ENCODE measurements at places on chromosomes 6 and 20.

DNA sequence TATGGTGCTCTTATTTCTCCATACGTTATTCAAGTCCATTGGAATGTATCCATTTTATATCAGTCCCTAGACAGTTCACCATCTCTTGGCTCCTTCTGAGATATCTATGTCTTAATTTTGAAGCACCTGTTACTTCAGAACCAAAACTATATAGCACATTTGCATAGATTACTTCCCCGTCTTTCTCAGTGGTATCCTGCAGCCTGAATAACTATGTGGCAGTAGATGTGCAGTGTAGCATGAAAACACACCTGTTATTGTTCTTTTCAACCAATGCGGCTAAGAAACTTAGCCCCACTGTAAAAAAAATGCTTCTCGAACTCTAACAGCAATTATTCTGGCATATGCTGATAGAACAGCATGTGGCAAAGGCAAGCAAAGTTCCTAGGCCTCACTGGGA is 1184.4 kb upstream of the ADGRB3 start:
- no peak for DNase-seq

- DNase-seq = no peak
These were observed 9.0 kb upstream of the OVOL2 start for GRCh38 chr20:18066421-18067333.

GRCh38 chr20:3901028-3901705 is 12.0 kb downstream of the PANK2 start:
- no peak for DNase-seq

- DNase-seq = no peak
These were observed 89.5 kb downstream of the ZFP64 start for GRCh38 chr20:52102126-52102525.

DNA sequence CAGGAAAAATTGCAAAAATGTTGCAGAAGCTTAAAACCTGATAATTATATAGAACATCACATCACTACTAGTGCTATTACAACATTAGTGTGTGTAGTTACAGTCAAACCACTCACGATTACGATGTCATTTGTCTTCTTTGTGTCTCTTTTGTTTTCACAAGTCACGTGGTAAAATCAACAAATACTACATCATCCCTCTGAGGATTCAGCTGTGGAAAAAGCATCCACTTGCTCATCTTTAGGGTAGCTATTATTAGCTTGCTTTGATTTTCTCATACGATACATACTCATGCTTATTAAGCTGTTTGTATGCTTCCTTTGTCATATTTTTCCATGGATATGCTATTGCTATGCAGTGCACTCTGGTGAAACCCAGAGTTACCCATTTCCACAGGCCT is 22.2 kb upstream of the ATXN1 start:
- DNase-seq = no peak

DNA sequence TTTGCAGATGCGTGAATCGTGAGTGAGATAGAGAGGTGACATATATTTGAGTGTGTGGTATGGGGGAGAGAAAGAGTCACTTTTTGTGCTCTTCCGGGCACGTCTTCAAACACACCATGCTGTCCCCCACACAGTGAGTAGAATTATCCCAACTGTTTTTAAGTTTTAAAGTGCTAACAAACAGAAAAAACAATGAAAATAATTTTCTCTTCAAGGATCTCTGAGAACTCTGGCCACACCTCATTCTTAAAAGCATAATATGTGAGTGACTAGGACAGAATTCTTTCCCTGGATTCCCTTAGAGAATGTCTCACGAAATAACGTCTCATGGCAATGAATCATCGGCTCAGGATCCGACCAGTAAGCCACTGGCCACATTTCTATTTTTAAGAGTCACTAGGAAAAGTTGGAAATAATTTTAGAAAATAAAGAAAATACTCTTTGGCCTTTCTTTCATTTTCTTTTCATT is 235.7 kb upstream of the ZNF217 start:
- no peak for DNase-seq

DNA sequence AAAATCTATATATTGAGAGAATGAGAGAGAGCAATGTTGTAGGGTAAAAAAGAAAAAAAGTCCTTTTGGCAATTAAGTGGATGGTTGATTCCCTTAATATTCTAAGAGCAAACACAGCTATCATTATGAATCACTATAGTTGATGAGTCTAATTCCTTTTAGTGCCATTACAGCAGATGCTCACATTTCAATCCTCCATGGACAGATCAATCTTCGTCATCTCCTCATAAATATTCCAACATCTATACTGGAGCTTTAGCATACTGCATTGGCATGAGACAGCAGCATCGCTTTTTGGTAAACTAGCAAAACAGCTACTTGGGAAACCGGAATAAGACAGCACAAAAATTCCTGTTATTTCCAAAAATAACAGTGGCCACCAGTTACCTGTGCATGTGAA is 796.7 kb downstream of the QKI start:
- no peak for DNase-seq

DNA sequence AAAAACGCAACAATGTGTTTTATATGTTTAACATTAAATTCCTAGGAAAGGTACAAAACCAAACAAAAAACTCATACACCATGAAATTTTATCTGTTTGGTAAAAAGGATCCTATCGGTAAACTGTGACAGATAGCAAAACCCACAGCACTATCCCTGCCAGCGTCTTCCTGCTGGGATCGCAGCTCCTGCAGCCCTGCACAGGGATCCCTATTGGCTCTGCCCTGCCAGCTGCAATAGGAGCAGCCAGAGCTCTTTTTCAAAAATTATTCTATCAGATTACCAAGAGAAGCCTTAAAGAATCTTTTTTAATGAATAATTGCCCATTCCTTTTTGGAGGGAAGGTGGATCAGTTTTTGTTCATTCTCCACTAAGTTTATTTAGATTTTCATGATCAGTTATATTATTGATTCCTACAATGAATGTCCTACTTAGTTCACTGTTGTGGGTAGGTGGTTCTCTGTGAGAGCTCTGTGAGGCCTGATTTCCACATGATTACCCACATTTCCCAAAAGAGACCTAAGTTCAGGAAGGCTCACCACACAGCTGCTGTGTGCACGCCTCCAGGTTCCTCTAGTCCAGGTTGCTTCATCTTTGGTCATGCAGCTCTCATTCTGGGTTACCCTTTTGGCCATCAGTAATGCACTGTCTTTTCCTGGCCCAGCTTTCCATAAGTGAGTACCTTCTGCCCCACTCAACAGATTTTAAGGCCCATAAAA is 293.8 kb downstream of the FRK start:
- no peak for DNase-seq

GRCh38 chr20:40471261-40471629 is 217.8 kb downstream of the MAFB start:
- no peak for DNase-seq

- no peak for DNase-seq
These were observed 2.0 kb upstream of the PNPLA1 start for GRCh38 chr6:36267731-36268477.

DNA sequence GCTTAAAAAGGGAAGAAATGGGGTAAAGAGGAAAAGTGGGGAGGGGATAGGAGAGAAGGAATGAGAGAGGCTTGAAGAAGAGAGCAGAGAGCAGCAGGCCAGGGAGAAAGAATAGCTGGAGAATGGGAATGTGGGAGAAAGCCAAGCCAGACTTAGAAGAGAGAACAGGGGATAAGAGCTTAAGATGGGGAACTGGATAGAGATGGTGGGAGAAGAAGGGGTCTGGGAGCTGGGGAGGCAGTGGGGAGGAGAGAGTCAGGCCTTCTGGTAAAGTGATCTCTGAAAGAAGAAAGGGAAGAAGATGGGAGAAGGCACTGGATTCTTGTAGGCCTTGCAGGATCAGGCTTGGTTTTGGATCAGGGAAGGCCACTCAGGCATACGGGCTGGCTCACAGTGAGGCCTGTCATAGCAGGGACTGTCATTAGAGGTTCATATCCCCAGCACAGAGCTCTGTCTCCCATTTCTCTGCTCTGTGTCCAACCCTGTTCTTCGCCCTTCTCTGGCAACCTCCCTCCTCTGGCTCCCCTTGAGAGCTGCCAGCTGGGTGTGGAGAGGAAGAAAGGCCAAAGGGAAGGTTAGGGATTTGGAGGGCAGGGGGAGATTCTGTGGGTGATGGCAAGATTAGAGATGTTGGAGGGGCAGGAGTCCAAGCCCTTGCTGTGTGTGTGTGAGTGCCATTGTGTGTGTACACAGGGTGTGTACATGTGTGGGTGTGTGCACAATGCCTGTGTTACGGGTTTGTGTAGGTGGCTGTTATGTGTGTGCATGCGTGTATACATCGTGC is 9.3 kb downstream of the SYNGAP1 start:
- no peak for DNase-seq

GRCh38 chr20:10673842-10674683 is at the start of gene JAG1:
Gene JAG1 (minus strand): TSS chr20:10673999. CDS start chr20:10673530, 469 bp downstream.
- DNase-seq = peak; percentile 32

DNA sequence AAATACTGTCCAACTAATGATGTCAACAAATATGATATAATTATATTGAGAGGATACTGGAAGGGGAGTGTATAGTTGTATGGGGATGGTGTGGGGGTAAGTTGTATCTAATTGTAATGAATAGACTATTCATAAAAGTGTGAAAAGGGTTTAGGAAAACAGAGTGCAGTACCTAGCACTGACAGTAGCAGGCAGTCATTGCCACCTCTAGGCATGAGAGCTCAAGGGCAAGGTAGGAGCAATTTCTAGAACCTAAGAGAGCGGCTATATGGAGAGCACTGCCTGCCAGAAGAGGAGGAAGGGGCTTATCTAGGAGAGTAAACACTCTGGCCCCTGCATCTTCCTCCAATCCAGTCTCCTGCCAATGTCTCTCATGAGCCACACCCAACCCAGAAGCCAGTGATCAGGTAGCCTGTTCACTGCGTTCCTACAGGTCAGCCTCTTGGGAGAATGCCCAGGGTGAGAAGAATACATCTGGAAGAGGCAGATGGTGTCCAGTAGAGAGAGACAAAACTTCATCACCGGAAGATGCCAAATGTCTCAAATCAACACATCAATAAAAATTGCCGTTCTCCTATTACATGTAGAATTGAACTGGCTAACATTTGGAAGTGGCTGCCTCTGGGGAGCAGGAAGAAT is 200.0 kb downstream of the LY86 start:
- no peak for DNase-seq

DNA sequence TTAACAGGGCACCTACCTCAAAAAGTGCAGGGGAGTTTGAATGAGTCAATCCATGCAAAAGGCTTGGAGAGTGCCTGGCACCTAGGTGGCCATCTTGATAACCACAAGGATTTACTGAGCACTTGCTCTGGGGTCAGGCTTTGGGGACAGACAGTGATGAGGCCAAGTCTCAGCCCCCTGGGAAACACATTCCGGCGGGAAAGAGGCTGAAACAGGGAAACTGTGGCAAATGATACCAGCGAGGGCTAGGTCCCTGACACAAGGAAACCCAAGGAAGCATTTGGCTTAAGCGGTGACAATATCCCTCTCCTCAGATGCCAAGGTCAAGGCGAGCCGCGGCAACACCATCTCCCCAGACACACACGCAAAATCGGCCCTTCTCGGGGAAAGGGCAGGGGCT is 527 bp upstream of the DOK5 start:
- no peak for DNase-seq

DNA sequence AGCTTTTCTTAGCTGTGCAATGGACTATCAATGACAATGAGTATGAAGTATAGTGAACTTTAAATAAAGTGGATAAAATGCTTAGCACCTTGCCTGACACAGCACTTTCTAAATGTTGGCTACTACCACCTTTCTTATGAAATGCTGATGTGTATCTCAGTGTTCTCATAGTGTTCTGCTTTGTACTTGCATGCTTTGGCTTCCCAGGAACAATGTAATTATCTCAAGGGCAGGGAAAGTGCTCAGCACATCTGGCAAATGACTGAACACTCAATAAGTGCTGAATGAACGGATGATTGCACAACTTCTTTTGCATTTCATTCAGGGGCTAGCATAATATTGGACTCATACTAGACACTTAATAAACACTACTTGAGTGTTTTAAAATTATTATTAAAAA is 28.2 kb upstream of the NOX3 start:
- DNase-seq = no peak

- DNase-seq = no peak
These were observed 134.4 kb upstream of the ASCC3 start for GRCh38 chr6:101015541-101015940.

GRCh38 chr6:37218061-37218460 is 39.5 kb upstream of the TBC1D22B start:
- no peak for DNase-seq

DNA sequence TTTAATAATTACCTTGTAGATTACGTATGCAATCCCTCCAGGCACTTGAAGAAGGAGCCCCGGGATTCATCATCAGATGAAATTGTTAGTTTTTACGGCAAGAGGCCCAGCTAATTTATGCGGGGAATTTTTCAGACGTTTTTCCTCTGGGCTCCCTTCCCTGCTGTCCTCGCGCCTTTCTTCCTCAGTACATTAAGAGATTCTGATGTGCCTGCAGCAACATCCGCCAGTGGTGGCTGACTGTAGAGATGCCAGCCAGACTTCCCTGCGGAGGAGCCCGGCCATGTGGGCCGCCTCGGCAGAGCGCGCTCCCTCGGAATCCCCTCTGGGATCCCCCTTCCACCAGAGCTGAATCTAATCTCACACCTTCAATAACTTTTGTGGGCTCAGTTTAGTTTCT is 46.4 kb upstream of the POU3F2 start:
- DNase-seq = no peak

- DNase-seq = no peak
These were observed 12.4 kb downstream of the WFDC3 start for GRCh38 chr20:45779011-45779915.

DNA sequence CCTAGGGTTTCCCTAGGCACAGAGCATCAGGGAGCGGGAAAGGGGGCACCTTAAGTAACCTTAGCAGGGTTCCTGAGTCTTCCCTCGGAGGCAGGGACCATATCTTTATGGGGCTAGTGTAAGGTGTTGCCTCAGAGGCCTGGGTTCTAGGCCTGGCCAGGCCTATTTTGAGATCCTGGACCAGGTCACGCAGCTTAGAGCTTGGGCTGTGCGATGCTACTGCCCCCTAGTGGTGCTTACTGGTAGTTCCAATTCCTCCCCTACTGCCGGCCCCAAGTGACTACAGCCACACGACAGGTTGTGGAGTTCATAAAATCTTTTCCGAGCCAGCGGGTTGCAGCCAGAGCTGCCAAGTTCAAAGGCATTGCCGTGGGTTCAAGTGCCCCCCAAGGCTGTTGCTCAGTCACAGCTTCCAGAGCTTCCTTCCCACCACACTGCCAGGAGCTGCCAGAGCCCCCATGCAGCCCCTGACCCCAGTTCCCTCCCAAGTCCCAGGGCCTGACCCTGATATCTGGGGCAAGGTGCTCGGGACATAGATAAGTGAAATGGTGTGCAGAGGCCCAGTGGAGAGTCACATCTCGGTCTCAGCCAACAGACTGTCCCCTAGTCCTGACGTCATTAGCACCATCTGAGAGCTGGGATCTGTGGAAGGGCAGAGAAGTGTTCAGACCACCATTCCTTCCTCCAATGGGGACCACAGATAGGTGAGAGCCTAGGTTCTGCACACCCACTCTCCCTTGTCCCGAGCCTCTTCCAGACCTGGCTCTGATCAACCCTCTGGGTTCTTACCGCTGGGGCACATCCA is 3.3 kb downstream of the LRRC73 start:
- DNase-seq = peak; percentile 58

GRCh38 chr6:141158740-141159139 is 974.0 kb upstream of the GJE1 start:
- DNase-seq = no peak

- no peak for DNase-seq
These were observed 115.0 kb downstream of the PDSS2 start for GRCh38 chr6:107344383-107344782.
